ENCODE measurements at places on chromosomes 11 and 22. TPM values are rescaled to one million over a fixed set of nuclear protein-coding genes. Genes with fewer than 3 reads are reported as not detected.

- no peak for DNase-seq
These were observed 484.3 kb downstream of the SOX6 start for GRCh38 chr11:15871904-15872626.

- no peak for DNase-seq
These were observed 8.7 kb downstream of the SELENOM start for GRCh38 chr22:31098632-31099110.

- peak; percentile 12 for DNase-seq
These were observed at the start of gene CCDC81 for GRCh38 chr11:86374586-86374985. TSS of gene CCDC81 (plus strand) at chr11:86374887. CDS start at chr11:86375164, 277 bp downstream.

- DNase-seq = peak; percentile 62
These were observed 38.7 kb downstream of the NARS2 start for GRCh38 chr11:78535920-78536319.

GRCh38 chr11:131301306-131301705, 69.1 kb upstream of the NTM start:
- DNase-seq = no peak

GRCh38 chr11:46472662-46472994, 81.1 kb upstream of the CHRM4 start:
- no peak for DNase-seq

GRCh38 chr22:35582861-35583670, 34.1 kb downstream of the MB start:
- DNase-seq = peak; percentile 53

- DNase-seq = no peak
These were observed 327.1 kb upstream of the DDI1 start for GRCh38 chr11:103709371-103709770.

DNA sequence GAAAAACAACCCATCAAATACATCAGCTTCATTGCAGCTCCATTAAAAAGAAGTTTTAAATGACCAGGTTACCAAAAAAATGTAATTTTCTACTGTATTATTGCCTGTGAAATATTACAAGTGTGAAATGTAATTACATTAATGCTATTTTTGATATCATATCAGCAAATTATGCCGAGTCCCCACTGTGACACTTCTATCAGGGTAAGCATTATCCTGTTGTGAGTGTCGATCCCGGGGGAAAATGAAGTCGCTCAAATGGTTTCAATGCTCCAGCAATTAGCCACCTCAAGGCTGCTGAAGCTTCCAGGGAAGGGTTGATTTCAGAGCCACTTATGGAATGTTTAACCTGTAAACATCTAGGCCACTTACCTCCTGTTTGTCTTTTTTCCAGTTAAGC, 70.4 kb downstream of the RCN1 start:
- no peak for DNase-seq

Gene IRF7
- 9.1 TPM for total RNA-seq

Gene NEFH
- total RNA-seq = 0.17 TPM

Gene ANO1
- 0.26 TPM for total RNA-seq

Gene BET1L
- total RNA-seq = 21.1 TPM

All from fibroblast of lung (primary cell).